Chondrocyte (in vitro differentiated cells): ENCODE measurements at places on chromosomes 16 and 17.

- DNase-seq, result no peak
These were observed 13.9 kb downstream of the OTOP3 start for GRCh38 chr17:74949455-74950115.

DNA sequence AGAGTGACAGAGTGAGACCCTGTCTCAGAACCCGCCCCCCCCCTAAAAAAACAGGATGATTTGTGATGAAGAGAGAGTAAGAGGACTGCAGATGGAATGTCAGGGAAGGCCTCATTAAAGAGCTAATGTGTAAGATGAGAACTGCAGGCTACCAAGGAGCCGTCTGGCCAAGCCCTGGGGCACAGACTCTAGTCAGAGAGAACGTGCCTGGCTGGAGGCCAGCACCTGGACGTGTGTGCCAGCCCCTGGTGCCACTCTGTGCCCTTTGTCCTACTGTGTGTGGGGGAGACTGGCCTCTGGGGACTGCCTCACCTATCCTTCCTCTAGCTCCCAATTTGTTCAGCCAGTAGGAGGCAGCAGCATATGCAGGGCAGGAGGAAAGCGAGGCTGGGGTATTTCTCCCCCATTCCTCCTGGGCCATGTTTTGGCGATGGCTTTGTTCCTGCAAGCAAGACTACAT, 37.1 kb downstream of the KNOP1 start:
- no peak for DNase-seq

DNA sequence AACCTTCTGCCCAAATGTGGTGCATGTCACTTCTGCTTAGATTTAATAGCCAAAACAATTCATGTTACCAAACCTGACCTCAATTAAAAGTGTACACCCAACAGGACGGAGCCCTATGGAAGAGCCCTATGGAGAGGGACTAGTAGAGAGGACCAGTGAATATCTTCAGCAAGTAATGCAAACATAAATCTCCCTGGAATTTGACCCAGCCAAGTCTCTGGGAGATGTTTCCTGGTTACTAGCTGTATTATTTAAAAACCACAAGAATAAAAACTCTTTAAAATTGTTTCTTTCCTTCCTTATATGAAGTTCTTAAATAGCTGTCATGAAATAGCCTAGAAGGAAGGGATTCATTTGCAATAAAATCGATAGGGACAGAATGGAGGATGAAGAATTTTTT, 255.8 kb downstream of the CDH11 start:
- no peak for DNase-seq

GRCh38 chr17:1484676-1485422, 7.6 kb downstream of the MYO1C start:
- no peak for DNase-seq

- no peak for DNase-seq
These were observed 34.7 kb downstream of the BAHCC1 start for GRCh38 chr17:81429821-81430551.

GRCh38 chr17:66702106-66702936, 132.6 kb upstream of the CACNG5 start:
- no peak for DNase-seq

GRCh38 chr16:74729783-74730683, 29.4 kb upstream of the MLKL start:
- no peak for DNase-seq

DNA sequence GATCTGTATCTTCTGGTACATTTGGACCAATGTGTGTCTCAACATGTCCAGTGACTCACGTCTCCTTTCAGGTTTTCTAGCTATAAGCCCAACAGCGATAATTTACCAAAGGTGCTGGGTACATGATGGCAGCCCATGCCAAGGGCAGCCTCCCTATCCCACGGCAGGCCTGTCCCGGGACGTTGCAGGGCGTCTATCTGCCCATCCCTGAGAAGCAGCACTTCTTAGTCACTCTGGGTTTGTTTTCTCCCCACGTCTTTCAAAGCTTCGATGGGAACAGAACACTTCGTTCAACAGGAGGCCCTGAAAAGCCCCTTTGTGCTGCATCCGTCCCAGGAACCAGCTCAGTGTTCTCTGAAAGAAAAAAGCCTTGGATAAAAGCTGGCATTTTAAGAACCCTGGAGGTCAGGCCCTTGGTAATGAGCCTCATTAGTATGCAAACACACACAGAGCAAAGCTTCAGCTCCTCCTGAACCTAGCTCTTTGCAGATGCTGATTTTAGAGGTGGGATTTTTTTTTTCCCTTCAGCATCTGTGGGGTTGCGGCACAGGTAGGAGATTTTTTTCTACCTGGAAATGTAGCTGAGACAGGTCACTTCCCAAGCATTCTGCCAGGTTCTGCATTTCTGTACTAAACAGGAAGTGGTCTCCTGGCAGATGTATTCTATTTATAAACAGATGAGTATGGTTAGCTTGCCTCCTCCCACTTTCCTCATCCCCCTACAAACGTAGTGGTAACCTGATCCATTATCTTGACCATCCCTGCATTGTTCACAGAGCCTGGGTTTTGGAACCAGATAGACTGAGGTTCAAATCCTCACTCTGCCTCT, 17.5 kb upstream of the MT4 start:
- DNase-seq, result no peak

DNA sequence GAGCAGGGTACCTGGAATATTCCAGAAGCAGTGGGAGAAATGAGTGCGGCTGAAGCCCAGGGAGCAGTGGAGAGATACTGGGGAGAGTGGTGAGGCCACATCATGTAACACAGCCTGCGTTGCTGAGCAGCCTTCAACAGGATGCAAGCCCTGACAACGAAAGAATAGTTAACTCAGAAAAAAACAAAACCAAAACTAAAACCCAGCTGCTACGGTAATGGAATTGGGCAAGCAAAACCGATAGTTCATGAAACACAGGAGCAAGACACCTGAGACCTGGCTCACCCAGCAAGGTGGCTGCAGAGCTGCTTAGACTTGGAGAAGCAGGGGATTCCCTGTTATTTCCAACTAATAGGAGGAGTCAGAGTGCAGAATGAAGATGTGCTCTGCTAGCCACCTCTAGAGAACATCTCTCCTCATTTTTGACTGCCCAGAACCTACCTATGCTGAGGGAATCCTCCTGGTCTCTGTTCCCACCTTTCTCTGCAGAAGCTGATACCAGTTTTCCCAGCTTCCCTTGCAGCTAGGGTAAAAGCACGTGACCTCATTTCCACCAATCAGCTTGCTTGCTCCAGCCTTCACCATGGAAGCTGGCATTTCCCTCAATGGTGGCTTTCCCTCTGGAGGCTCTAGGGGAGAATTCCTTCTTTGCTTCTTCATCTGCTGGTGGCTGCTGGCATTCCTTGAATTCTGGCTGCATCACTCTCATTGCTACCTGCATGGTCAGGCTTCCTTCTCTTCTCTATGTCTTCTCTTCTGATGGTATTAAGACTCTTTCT, 59.4 kb upstream of the XYLT1 start:
- no peak for DNase-seq

DNA sequence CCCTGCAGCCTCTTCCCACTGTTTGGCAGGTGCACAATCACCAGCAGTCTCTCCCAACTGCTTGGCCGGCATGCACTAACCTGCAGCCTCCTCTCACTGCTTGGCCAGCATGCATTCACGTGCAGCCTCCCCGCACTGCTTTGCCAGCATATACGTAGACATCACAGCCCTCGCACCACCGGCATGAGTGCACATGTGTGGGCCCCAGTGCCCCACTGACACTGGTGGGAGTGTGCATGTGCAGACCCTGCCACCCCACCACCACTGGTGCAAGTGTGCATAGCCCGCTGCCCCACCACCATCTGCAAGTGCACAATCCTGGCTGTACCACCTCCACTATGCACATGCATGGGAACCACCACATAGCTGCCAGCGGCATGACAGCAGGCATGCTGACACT, 127.5 kb upstream of the SOX9 start:
- DNase-seq, result no peak

DNA sequence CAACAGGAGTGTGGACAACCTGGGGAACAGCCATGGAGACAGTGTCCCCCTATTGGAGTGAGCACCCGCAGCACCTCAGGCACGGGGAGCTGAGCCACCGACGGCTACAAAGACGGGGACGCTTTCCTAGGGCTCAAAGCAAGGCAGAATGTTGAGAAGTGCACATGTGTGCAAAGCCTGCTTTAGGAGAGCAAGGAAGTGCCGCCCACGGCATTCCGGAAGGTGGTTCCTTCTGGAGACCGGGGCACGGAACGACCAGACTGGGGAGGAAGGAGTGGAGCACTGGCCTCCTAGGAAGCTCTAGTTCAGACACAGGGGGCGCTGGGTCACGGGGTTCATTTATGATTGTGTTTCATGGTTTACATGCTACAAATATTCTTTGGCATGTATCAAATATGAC, 52.2 kb downstream of the TBC1D16 start:
- DNase-seq, result peak; percentile 76

- no peak for DNase-seq
These were observed 155.2 kb upstream of the MYOCD start for GRCh38 chr17:12510535-12510934.

DNA sequence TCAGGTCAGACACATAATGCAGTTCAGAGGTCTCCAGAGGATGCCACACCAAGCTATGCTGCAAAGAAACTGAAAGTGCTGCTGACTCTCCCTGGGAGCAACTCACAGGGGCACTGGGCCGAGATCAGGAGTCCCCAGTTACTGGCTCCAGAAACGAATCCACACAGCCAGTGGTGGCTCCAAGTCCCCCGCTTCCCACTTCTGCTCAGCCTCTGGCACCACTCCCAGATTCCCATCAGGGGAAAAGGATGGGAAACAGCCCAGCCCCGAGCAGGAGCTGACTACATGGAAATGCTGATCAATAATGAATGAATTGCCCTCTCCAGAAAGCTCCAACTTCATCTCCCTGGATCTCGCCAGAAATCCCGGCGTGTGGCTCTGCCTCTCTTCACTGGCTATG, 62.3 kb upstream of the CDH5 start:
- DNase-seq, result no peak
